ENCODE measurements at places on chromosomes 2 and 18.

- no peak for DNase-seq
Measured at GRCh38 chr2:120956486-120957156, 221.0 kb downstream of the GLI2 start.

DNA sequence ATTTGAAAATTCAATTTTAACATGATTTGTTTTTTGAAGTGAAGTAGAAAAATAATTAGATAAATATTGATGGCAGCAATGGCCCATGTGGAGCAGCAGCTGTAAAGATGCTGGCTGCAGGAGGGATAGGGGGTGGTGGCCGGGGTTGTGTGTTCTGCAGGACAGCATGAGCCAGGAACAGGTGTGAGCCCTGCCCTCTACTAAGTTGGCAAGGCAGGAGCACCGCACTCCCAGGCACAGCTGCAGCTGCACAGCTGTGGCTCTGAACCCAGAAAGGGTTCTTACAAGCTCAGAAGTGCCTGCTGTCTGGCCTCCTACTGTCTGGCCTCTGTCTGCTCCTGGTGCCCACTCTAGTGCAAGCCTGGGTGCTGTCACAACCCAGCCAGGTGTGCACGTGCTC is 10.0 kb upstream of the DUSP19 start:
- DNase-seq, result no peak

DNA sequence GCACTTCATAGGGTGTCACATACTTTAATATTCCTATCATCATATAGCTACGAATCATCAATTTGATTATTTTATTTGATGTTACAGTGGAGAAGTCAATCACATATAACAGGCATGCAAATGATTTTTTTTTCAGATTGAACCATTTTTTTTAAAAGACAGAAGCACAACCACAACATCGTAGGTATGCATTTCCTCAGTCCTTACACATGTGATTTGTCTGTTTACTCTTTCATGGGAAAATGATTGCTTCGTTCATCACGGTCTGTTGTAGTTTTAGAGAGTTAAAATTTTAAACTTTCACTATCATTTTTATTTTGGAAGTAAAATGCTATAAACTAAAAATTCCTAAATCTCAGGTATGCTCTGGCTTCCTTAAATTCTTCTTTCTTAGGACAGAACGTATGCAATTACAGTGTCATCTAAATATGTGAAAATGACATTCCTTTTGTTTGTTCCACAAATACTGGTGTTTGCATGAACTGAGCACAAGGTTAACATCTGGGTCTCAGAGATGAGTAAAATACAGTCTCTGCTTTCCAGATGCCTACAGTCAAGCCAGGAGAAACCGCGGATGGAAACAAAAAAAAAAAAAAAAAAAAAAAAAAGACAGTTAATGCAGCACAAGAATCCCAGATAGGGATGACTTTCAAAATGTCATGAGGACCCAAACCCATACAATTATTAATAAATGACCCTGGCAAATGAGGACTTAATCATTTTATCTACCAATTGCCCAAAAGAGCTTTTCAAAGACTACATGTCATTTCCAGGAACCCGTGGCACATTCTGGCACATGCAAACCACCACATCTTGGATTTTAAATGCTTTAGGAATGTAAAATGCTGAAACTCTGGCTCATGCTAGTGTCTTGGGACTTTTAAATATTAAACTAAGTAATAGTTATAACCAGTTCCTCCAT is 201.2 kb downstream of the LRP1B start:
- no peak for DNase-seq

- no peak for DNase-seq
Measured at GRCh38 chr2:177669625-177670330, 277.2 kb downstream of the AGPS start.

- no peak for DNase-seq
Measured at GRCh38 chr18:31407649-31408048, 31.1 kb downstream of the DSG4 start.

DNA sequence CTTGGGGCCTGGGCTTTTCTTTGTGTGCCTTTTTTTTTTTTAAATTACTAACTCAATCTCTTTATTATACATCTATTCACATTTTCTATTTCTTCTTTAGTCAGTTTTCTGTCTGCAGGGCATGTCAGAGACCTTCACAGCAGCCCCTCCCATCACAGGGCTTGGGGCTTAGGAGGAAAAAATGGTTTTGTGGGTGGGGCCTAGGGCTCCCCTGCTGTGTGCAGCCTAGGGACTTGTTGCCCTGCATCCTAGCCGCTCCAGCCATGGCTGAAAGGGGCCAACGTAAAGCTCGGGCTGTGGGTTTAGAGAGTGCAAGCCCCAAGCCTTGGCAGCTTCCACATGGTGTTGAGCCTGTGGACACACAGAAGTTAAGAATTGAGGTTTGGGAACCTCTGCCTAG is 13.8 kb downstream of the ZSCAN30 start:
- no peak for DNase-seq

- no peak for DNase-seq
Measured at GRCh38 chr2:224847961-224848850, 132.0 kb upstream of the CCDC195 start.

DNA sequence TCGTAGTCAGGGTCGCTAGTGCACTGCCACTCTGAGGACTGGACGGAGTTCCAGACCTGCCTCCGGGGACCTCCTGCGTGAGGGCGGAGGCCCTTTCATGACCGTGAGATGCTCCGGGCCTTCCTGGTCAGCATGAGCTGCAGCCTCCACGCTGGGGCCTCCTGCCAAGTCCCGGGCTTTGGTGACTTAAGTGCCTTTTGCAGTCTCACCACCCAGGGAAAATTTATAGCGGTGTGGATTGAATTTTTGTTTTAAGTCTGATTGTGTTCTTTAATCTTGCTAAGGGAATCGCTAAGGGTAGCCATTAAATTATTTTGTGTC is 33.6 kb downstream of the CHRNA1 start:
- DNase-seq, result no peak

- no peak for DNase-seq
Measured at GRCh38 chr18:42533009-42533575, 578.1 kb downstream of the PIK3C3 start.

GRCh38 chr2:222504719-222505118 is 80.4 kb downstream of the SGPP2 start:
- no peak for DNase-seq

DNA sequence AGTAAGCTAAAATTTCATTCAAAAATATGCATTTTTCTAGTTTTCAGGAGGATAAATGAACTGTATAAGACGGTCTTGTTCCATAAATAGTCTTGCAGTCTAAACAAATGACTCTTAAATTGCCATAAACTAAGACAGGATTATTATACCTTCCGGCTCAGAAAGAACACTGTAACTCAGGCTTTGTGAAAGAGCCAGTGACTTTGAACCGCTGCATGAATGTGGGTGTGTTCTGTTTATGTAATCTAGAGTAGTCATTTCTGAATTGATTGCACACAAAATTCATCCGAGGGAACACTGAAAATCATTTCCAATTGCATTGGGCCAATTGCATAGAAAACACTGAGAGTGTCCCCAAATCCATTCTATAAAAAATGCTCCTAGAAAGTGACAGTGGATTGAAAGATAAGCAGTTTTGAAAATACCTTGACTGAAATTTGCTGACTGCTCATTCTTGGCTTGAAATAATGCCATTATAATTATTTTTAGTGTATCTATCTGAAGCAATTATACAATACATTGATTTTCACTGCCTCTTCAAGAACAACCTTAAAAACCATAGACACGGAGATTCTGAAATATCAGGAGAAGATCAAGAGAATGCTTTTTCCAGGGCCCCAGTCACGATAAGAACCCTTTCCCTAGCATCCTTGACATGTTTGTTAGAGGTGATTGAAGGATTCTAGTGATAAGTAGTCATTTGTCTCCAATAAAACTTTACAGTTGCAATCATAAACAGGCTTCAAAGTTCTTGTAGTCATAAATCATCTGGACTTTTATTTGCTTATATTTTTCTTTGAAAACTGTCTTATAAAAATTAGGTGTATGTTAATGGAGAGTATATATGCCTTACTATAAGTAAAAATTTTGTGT is 55.4 kb downstream of the CNTNAP5 start:
- DNase-seq, result no peak

- DNase-seq, result no peak
Measured at GRCh38 chr2:180999274-180999964, 19.0 kb downstream of the UBE2E3 start.
